ENCODE measurements at places on chromosomes 2 and 18.
A peak's percentile ranks its signal among the peaks of the same experiment; 100 is the strongest.

GRCh38 chr2:3266925-3267867 is 110.4 kb downstream of the EIPR1 start:
- no peak for DNase-seq

- no peak for DNase-seq
Measured at GRCh38 chr2:37250869-37251740, 19.6 kb downstream of the NDUFAF7 start.

GRCh38 chr2:107063228-107063627 is 177.3 kb upstream of the ST6GAL2 start:
- no peak for DNase-seq

- DNase-seq, result no peak
Measured at GRCh38 chr2:198385326-198385725, 580.9 kb downstream of the PLCL1 start.

DNA sequence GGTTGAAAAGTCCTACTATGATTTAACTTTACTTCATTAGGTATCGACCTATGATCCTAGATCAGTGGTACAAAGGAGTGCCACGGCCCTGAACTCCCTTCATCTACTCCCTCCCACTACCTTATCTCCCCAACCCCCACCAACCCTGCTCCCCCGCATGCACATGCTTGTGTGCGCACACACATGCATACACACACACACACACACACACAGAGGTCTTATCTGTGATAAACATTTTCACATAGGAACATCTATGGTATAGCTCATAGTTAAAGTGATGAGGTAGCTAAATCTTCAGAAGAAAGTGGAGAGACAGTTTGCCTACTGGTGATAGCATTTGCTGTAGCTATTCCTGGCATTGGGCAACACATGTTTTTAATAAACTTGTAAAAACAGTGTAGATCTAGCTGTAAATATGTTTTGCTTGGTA is 471.3 kb downstream of the ZEB2 start:
- no peak for DNase-seq

- DNase-seq, result no peak
Measured at GRCh38 chr2:41954304-41955291, 93.2 kb upstream of the PKDCC start.

DNA sequence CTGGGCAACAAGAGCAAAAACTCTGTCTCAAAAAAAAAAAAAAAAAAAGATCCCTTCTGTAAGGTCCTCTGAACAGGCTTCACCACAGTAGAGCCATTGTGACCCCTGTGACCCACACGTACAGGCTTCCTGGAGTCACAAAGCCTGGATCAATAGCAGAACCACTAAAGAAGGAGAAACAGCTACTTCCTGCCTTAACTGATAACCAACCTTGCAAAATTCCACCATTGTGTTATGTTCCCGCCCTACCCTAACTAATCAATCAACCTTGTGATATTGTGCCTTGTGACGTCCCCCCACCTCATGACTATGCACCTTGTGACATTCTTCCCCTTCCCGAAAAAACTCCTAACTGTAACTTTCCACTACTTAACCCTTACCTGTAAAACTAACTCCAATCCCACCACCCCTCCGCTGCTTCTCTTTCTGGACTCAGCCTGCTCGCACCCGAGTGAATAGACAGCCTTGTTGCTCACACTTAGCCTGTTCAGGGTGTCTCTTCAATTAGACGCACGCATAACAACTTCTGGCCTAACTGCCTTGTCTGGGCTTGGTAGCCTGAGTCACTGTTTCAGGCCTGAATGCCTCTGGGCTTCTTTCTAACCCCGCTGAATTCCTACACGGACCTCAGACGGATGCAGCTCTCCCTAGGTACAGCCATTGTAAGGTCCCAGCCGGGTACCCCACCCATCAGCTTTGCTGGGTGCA is 13.9 kb downstream of the SCYGR8 start:
- peak; percentile 87 for DNase-seq

GRCh38 chr2:40281021-40281940 is 170.6 kb downstream of the SLC8A1 start:
- no peak for DNase-seq

DNA sequence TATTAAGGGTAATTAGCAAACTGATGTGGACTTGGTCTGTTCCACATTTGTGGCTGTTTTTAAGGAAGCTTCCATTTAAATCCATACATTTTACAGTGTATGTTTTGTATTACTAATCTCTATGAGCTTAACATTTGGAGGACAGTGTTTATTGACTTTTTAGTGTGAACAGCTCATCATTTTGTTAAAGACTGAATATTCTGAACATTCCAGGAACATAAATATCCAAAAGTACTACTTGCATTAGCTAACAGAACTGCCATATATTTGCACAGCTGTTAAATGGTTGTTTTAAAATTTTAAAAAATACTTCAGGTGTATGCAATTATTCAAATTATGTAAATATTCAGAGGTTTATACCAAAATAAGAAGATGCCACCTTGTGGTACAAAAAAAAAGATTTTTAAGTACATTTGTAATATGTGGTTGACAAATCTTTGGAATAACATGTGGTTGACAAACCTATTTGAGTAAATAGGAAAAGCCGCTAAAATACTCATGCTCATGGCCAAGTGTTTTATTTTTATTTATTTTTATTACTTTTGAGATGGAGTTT is 439.7 kb upstream of the FANCL start:
- DNase-seq, result no peak

DNA sequence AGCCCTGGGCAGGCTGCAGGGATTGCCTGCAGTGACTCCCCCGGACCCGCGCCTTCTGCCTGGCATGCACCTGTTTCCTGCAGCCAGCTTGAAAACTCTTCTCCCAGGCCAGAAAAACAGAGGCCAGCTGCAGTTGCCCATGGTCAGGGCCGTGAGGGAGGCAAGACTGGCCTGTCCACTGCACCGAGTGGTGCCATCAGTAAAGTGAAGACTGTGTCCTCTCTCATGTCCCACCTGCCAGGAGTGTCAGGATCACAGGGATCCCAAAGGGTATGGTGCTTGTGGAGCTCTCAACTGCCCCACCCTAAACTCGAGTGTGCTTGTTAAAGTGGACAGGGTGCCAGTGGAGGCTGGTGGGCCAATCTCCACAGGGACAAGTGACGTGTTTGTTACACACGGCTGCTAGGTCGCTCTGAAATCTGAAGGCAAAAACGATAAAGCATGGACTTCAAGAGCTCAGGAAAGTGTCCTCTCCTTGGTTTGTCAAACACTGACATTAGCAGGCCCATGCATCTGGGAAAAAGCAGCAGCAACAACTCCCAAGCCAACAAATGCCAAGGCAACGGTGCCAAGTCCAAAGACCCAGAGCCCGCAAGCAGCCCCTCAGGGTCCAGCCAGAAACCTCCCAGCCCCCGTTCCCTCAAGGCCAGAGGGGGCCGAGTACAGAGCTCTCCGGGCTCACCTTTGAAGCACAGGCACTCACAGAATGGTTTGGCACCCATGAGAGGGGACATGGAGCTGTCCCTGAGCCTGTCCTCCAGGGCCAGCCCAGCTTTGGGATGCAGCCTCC is 213.2 kb downstream of the HDAC4 start:
- DNase-seq, result no peak

DNA sequence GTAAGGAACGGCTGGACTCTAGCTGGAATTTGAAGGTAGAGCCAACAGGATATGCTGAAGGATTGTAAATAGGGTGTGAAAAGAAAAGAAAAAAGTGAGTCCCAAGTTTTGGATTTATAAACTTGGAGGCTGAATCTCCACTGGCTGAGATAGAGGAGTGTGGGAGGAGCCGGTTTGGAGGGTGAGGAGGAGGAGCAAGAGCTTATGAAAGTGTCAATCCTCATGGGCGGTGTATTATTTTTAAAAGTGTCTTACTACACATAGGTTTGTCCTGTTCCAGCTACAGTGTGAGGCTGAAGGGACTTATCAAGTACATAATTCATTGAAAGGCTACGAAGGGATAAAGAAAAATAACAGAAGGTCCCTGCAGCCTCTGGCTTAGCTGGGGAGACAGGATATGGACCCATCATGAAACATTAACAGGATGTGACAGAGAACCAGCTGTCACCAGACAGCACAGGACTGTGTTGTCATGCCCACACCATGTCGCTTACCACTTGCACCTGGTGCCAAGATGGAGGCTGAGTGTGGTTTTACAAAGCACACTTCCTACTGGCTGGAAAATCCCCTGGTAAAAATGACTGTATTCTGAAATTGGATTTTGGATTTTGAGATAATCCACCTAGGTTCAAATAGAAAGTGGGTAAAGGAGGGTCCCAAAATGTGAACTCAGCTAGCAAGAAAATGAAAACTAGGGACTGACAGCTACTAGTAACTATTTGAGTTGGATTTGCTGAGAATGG is 2.5 kb upstream of the MREG start:
- DNase-seq, result no peak

DNA sequence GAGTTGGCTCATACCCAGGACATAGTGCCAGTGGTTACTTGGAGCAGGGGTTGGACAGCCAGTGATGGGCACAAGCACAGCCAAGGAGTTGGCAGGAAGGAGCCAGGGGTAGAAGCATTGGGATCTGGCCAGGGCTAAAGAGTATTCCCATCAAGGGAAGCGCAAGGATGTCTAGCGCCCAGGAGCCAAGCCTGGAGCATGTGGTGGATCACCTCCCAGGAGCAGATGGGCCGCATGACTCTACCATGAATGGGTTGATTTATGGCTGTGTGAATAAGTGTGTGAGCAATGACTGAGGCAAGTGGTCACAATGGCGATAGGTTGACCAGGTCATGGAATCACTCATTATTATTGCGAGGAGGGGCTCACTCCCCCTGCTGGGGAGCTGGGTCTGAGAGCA is 111.1 kb downstream of the FHOD3 start:
- DNase-seq, result no peak

GRCh38 chr2:39523308-39524044 is 86.4 kb upstream of the MAP4K3 start:
- DNase-seq, result peak; percentile 24

- no peak for DNase-seq
Measured at GRCh38 chr2:233092432-233093165, 32.5 kb downstream of the INPP5D start.

- DNase-seq, result peak; percentile 83
Measured at GRCh38 chr18:11500153-11501122, 109.0 kb upstream of the SLC35G4 start.

DNA sequence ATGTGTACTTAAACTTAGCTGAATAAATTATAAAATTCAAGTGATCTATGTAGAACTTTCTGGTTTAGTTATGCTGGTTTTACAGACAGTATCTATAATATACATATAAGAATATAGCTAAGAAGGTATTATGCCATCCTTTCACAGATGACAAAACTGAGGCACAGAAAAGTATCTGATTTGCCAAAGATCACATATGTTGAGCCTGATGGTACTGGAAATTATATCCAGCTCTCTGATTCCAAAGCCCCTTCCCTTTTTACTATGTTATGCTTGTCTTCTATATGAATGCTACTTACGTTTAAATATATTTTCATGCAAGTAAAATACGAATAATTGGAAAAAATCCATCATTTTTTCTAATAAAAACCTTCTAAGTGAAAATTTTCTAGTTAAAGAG is 1631.3 kb downstream of the DPP10 start:
- DNase-seq, result no peak

GRCh38 chr2:176455816-176456291 is 186.6 kb downstream of the MTX2 start:
- no peak for DNase-seq

DNA sequence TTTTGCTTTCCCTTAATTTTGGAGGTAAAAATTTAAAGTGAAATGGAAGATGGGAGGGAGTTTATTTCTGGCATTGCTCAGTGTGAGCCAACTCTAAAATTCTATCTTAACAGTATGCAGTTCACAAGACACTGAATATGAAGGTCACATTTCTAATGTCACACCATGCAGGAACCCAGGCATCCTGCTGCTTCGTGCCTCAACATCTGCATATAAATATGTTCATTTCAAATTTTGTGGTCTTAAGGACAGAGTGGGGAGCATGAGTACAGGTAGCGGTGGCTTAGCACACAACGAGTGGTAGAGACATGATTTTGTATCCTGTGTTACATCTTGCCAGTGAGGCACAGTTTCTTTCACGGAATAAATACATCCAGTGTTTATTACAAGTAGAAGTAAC is 102.4 kb downstream of the ARL4C start:
- no peak for DNase-seq

DNA sequence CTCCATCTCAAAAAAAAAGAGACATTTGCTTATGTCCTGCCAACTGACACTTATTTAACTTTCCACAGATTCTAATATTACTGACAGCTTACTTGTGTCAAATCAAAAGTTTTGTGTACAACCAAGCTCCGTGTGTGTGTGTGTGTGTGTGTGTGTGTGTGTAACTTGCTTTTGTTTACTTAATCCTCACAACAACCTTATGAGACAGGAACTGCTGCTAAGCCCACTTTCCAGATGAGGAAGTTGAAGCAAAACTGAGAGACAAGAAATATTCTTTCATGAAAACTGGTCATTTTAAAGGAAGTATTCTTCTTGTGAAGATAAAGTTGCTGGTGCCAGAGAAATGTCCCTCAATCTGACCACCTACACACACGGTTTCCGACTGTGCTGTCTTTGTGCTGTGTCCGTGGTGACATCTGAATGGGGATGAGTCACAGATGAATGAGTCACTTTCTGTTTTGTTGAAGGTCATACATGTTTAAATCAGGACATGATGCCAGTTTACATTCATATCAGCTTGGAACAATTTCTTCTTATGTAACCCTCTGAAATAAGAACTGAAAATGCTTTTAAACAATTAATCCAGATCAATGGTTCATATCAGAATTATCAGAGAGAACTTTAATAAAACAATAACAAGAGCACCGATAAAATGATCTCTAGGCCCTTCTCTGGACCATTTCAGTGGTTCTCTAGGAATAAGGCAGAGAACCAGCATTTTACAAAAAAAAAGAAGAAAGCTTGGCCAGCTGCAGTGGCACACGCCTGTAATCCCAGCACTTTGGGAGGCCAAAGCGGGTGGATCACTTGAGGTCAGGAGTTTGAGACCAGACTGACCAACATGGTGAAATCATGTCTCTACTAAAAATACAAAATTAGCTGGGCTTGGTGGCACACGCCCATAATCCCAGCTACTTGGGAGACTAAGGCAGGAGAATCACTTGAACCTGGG is 95.5 kb downstream of the THNSL2 start:
- peak; percentile 27 for DNase-seq

DNA sequence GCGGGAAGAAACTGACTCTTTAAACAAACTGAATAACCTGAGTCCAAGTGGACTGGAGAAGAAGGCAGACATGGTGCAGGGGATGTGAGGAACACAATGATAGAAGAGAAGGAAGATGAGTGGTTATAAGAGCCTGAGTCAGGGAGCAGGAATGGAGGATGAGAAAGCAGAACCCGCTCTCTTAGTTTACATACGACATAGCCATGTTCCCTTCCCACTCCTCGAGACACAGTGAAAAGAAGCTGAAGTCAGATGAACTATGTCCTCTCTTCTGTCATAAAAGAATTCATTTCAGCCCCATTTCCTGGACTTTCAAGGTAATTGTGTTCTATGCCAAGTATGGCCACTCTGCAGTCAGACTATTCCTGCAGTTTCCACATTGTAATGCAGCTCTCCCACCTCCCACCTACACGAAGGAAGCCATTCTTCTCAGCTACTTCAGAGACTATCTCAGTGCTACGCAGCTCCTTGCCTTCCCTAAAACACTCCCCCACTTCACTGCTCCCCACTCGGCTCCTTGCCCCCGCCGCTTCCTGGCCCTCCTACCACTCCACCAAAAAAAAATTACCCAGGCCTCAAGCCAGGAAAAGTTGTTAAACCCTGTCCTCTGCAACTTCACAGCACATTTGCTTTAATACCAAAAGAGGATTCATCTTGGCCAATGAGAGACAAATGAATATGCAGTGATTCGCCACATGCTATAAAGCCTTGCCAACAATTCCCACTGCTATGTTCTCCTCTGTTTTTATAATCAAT is 323.4 kb upstream of the EPHA4 start:
- DNase-seq, result no peak

- no peak for DNase-seq
Measured at GRCh38 chr2:74119339-74119738, 28.4 kb downstream of the BOLA3 start.

- no peak for DNase-seq
Measured at GRCh38 chr18:51426996-51427395, 229.5 kb upstream of the MEX3C start.
